Aorta (tissue), 5 donors: ENCODE measurements at places on chromosomes 1 and 21. TPM values are rescaled to one million over a fixed set of nuclear protein-coding genes. Genes with fewer than 3 reads are reported as not detected.

DNA sequence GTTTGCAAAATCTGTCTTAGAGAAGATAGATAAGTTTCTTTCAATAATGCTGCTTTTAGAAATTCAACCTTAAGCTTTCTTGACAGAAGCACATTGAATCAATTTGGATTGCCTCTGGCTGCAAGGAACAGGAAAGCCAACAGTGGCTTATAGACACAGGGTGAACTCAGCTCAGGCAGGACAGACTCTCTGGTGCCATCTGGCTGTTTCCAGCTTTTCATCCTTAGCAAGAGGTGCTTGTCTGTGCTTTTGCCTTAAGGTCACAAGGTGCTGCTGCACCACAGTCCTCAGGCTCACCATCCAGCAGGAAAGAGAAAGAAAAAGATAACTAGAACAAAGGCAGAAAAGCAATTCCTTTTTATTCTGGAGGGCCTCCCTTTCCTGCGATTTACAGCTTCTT lies 93.7 kb upstream of the ETS2 start:
- H3K27me3 ChIP-seq: no peaks in the 10 kb centered on the region
- DNase-seq: no peak
- no peak overlapping the region for H3K4me3 ChIP-seq
- H3K27ac ChIP-seq: no peak overlapping the region
- no peaks in the 10 kb centered on the region for H3K36me3 ChIP-seq

DNA sequence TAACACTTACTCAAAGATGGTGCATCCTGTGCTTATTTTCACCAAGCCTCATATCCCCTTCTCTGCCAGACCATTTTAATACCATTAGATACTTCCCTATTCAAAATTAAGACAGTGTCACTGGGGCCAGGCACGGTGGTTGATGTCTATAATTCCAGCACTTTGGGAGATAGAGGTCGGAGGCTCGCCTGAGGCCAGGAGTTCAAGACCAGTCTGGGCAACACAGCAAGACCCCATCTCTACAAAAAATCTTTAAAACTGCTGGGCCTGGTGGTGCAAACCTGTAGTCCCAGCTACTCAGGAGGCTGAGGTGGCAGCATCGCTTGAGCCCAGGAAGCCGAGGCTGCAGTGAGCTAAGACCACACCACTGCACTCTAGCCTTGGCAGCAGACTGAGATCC lies 28.2 kb downstream of the APP start:
- H3K36me3 ChIP-seq: no peaks in the 10 kb centered on the region
- H3K27ac ChIP-seq: no peak overlapping the region
- no peak for DNase-seq
- H3K4me3 ChIP-seq: no peak overlapping the region
- H3K4me1 ChIP-seq: no peaks in the 10 kb centered on the region
- no peaks in the 10 kb centered on the region for H3K27me3 ChIP-seq

DNA sequence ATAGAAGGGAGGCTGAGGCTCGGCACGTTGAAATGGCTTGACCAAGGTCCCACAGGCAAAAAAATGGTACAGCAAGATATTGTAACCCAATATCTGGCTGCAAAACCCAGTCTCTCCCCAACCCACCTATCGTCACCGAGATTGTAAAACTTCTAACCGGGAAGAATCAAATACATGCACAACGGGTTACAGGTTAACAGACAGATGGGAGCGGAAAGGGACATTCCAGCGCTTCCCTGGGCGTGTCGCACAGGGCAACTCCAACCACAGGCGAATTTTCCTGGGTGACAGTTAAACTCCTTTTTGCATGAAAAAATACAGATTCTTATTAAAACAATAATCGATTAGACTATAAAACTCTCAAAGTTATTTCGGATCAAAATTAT lies 31.8 kb upstream of the JUN start:
- H3K4me1 ChIP-seq: no peaks in the 10 kb centered on the region
- H3K4me3 ChIP-seq: peak overlapping the region; percentile 68
- no peak for DNase-seq
- H3K27ac ChIP-seq: peak overlapping the region; percentile 93
- H3K36me3 ChIP-seq: no peaks in the 10 kb centered on the region
- H3K27me3 ChIP-seq: no peaks in the 10 kb centered on the region

DNA sequence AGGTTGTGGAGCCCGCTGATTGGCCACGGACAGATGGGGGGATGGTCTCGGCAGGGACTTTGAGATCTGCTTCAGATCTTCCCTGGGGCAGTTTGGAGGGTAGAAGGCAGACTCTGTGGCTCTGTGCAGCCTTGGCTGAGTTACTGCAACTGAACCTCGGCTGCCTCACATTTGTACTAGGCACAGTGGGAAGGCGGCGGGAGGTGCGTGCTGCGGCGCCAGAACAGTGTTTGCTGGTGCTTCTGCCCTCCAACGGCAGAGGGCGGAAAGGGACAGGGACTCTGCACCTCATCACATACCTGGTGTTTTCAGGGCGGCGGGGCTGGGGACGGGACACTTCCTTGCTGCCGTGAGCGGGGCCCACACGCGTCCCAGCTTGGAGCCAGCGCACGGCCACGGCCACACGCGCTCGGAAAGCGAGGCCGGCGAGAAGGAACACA lies 26.2 kb downstream of the SLC66A1 start:
- H3K4me1 ChIP-seq: no peaks in the 10 kb centered on the region
- DNase-seq: no peak
- no peak overlapping the region for H3K27ac ChIP-seq

DNA sequence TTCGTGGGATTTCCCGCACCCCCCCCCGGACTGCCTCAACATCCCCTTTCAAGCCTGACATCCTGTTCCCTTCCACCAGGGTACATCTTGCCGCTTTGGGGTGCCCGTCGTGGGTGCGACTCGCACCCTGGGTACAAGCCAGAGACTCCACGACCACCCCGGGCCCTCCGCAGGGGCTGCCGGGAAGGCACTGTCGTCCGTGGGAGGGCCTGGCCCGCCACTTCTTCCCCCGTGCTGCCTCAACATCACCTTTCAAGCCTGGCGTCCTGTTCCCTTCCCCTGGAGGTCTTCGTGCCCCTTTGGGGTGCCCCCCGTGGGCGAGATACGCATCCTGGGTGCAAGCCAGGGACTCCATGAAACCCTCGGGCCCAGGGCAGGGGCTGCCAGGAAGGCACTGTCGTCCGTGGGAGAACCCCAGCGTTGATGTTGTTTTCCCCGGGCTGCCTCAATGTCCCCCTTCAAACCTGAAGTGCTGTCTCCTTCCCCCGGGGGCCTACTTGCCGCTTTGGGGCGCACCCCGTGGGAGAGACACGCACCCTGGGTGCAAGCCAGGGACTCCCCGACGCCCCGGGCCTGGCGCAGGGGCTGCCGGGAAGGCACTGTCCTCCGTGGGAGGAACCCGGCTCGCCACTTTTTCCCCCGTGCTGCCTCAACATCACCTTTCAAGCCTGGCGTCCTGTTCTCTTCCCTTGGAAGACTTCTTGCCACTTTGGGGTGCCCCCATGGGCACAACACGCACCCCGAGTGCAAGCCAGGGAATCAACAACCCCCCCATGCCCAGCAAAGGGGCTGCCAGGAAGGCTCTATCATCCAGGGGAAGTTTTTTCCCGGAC lies 138.6 kb downstream of the LIPI start:
- no peak for DNase-seq
- H3K4me3 ChIP-seq: no peak overlapping the region
- no peak overlapping the region for H3K27ac ChIP-seq
- no peaks in the 10 kb centered on the region for H3K4me1 ChIP-seq

The RNU1-1 gene
- total RNA-seq: 8,154 TPM

DNA sequence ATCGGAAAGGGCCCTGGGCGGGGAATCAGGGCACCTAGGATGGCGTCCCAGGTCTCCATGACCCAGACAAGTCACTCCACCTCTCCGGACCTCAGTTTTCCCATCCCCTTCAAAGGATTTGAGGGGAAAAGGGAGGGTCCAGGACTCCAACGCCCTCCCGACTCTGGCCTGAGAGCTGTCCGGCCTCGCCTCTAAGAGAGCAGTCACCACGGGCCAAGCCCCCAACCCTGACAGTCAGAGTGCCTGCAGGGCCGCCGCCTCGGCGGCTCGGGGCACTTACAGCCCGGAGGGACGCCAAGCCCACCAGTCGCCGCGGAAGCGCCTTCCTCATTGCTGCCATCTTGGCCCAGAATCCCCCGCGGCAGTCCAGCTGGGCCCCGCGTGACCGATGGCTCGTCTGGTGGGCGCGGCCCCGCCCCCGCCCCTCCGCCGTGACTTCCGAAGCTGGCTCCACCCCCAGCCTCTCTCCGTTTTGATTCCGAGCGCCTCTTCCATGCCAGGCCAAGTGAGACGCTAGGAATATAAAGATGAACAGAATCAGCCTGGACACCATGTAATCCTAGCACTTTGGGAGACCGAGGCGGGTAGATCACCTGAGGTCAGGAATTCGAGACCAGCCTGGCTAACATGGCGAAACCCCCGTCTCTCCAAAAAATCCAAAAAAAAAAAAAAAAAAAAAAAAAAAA lies at the start of gene HMGCL:
HMGCL (minus strand) TSS at position 354 of the 686 bp plus-strand sequence; CDS start at position 340, 14 bp downstream.
- H3K36me3 ChIP-seq: no peaks in the 10 kb centered on the region
- H3K4me1 ChIP-seq: no peaks in the 10 kb centered on the region
- peak; percentile 95 for DNase-seq
- H3K27ac ChIP-seq: peak within 1 kb of the TSS; percentile 66
- H3K27me3 ChIP-seq: no peaks in the 10 kb centered on the region
